ENCODE measurements at places on chromosomes 2 and 18.

DNA sequence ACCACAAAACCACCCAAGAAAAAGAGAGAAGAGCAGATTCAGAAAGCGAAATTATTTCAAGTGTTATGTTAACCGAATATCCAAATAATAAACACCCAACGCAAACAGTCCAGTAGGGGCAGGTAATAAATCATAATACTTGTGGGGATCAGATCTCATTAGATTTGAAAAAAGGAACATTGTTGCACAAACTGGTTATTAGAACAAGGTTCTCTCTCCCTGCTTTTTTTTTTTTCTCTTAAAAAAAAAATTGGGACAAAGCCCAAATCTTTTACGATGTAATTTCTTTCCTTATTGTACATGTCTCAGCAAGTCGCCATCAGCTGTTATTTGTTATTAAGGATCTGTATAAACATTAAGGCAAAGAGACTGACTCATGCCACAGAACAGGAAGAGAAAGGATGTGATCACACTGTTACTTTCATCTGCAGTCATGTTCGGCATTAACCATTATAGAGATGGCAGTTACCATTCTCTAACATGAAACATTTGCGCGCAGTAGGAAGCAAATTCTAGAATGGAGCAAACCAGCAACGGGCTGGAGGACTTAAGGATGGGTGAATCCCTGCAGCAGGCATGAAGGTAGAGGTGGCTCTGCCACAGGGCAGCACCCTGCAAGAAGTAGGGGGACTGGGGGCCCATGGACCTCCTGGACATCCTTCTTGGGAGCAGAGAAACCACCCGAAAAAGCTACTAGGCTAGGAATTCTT lies 42.0 kb downstream of the EPHA4 start:
- no peak for DNase-seq

DNA sequence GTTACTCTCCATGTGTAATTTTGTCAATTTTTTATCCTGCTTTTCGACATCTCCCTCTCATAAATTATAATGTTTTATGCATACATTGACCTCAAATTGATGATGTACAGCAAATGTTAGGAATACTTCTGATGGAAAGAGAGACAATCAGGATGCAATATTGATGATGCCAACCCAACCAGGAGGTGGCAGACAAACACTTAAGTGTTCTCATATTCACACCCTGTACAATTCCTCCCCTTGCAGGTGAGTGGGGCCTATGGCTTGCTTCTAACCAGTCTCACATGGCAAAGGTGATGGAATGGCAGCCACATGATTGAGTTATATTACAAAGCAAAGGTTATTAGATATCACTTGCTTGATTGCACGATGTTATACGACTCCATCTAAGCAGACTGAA lies 594.3 kb upstream of the REG3G start:
- DNase-seq: no peak

DNA sequence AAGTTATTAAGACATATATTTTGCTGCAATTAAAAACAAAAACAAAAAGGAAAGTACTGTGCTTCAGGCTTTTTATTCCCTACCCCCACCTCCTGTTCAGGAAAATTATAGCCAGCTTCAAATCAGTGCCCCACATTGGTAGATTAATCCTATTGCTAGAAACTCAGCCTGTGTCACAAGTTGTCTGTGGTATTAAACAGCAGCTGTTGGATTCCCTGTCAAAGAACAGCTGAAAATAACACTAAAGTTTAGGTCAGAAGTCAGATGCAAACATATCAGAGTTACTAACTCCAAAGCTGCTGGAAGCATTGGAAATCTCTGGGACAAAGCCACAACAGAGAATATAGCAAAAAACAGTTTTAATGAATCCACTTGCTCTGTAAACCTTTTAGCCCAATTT lies 818 bp upstream of the CCDC141 start:
- DNase-seq: no peak

- DNase-seq: no peak
Measured at GRCh38 chr2:153873052-153874048, 1.6 kb downstream of the GALNT13 start.

DNA sequence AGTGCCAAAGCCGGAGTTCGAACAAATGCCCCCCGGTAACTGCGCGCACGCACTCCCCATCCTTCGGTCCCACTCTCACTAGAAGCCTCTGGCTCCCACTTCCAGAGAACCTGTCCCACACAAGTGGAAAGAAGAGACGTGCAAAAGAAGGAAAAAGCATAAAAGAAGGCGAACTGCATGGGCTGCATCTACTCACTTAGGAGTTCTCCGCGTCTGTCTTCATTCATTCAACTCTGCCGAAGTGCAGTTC lies 312 bp downstream of the NR4A2 start:
- no peak for DNase-seq

DNA sequence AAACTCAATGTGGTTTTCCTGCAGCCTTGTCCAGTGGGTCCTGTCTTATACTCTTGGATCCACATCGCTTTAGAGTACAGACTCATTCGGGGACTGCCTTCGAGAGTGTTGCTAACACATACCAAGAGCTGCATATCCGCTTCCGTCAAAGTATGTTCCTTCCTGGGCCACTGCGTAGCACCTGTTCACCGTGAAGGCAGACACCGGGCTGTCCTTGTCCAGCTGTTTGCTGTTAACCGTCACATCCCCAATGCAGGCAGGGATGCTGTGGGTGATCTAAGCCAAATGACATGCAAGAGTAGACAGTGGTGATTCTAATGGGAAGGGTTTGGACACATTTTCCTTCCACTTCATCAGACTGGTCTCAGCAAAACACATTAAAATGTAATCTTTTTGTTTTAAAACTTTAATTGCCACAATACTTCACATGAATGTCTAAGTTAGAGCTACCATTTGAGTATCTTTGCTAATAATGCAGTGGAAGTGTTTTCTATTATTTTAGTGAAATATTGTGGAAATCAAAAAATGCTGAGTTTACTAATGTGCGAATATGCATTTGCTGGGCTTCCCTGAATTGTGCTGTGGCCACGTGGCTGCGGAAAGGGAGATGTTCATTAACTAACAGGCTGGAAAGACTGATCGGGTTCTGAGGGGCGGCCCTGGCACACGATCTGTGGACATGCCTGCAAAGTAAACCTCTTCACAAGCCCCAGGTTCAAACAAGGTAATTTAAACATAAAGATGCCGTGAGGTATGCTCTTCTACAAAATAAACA lies 169.1 kb downstream of the LAMA1 start:
- DNase-seq: no peak

GRCh38 chr2:120887741-120888231 lies 152.1 kb downstream of the GLI2 start:
- DNase-seq: no peak

- DNase-seq: peak; percentile 26
Measured at GRCh38 chr2:143150287-143150686, 21.1 kb downstream of the ARHGAP15 start.

DNA sequence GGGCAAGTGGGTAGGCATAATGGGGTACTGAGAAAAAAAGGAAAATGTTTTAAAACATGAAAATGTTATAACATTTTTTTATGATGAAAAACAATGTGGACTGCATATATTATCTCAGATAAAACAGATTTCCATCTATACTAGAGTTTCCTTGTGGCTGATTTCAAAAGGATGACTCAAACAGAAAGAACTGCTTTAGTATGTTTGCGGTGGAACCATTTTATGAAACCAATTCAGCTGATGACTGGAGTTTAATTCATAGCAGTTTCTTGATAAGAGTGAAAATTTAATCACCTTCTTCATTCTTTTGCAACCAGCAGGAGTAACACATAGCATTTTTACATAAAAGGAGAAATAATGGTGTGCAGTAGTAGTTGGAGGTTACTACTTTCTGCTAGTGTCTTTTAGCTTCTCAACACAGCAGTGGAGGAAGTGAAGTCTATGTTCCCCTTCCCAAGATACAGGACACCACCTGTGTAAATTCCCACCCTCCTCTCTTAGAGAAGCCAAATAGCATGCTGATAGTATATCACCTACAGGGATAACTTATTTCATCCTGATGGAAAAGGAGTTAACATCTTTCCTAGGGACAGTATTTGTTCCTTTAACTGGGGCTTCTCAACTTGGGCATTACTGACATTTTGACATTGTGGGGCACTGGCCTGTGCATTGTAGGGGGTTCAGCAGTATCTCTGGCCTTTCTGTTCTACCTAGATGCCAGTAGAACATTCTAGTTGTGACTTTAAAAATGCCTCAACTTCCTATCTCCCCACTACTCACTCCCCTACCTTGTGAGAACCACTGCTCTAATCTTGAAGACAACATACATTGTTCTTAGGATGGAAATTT lies 29.9 kb downstream of the PELI1 start:
- peak; percentile 11 for DNase-seq

DNA sequence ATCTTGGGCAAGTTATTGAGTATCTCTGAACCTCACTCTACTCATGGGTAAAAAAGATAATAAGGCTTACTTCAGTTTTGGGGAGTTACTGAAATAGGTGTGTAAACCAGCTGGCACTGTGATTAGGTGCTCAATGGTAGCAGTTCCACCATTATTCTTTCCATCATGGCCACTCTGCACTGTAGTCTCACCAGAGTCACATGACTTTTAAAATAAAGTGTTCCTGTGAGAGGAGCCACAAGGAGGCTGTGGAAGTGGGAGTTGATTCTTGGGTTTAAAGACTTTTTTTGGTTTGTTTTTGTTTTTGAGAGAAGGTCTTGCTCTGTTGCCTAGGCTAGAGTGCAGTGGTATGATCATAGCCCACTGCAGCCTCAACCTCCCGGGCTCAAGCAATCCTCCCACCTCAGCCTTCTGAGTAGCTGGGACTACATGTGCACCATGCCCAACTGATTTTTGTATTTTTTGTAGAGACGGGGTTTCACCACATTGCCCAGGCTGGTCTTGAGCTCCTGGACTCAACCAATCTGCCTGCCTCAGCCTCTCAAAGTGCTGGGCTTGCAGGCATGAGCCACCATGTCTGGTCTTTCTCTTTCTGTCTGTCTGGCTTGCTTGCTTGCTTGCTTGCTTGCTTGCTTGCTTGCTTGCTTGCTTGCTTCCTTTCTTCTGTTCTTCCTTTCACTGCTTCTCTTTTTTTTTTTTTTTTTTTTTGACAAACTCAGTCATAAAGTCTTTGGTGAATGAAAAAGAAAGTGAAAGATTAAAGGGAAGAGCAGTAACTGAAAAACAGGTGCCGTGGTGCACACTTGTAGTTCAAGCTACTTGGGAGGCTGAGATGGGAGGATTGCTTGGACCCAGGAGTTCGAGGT lies 21.2 kb upstream of the ACVR1 start:
- DNase-seq: peak; percentile 68

GRCh38 chr2:142065700-142066099 lies 65.1 kb downstream of the LRP1B start:
- DNase-seq: no peak

DNA sequence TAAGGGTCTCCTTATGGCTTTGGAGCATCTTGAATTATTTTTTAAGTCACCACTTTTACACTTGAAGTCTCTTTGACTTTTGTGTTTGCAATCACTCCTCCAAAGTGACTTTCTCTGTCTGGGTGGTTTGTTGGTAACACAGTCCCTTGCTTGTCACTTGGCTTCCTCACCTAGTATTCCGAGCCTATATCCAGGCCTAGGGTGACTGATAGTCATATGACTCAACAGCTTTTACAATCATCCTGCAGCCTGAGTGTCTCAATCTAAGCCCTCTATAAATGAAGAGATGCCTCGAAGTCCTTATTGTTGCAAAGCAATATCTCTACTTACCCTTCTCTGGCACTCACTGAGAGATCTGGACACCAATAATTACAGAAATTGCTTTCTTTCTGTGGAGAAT lies 53.9 kb upstream of the SETBP1 start:
- DNase-seq: no peak

GRCh38 chr18:44510390-44510789 lies 170.3 kb upstream of the SETBP1 start:
- no peak for DNase-seq

DNA sequence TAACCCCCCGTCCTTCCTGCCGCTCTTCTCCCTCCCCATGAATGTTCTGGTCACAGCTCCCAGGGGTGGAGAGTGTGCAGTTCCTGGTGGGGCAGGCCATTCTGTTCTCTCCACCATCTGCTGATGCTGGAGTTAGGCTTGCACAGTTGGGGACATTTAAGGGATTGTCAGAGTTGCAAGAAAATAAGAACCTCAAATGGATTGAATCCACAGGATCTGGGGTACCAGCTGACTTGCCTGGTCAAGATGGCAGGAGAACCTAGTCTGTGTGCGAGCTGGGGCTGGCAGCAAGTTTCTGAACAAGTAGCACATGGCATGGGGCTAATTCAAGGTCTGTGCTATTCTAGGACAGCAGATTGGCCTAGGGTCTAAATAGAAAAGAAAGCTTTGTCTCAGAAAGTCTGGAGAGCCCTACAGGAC lies 60.8 kb upstream of the TXNDC2 start:
- DNase-seq: no peak
